Renal pelvis (tissue), 12 donors: ENCODE measurements at places on chromosomes 7 and 10. TPM values are rescaled to one million over a fixed set of nuclear protein-coding genes. Genes with fewer than 3 reads are reported as not detected.

GRCh38 chr7:29359482-29360093, 165.0 kb downstream of the CHN2 start:
- DNase-seq, result no peak

DNA sequence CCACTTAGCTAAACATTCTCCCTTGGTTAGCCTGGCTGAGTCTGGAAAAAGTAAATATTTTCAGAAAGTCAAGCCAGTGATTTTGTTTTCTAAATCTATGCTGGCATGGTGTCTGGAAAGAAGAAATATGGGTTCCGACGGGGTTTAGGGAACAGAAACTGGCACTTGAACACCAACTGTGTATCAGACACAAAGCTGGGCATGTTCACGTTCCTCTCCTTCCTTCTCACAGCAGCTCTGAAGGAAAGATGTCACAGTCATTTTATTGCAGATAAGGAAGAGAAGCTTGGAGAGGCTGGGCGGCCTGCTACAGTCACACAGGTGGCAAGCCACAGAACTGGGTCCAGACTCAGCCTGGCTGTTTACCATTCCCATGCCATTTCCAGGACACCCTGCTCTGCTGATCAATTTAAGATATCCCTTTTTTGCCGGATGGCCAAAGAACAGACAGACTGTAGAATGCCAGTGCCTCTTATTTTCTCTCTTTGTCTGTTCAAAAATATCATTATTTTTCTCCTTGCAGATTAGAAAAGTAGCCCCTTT, 118.8 kb downstream of the HERPUD2 start:
- no peak for DNase-seq

Gene TUBAL3
- 0.40 TPM for polyA plus RNA-seq

DNA sequence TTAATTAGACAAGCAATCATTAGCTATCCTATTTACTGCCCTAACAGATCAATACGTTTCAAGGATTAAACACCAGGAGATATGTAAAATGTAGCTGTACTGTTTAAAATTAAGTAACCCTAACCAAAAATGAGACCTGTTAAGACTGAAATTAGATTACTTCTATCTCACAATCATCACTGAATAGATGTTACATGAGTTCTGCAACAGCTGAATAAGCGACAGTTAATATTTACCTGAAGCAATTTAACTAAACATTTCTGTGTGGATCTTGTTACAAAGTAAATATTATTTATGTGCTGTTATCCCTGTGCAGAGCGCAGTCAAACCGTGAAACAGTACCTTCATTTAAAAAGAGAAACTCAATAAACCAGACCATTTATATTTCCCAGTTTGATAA, 122.5 kb downstream of the RELN start:
- peak; percentile 23 for DNase-seq

GRCh38 chr7:55171157-55171556, 152.3 kb downstream of the EGFR start:
- no peak for DNase-seq

DNA sequence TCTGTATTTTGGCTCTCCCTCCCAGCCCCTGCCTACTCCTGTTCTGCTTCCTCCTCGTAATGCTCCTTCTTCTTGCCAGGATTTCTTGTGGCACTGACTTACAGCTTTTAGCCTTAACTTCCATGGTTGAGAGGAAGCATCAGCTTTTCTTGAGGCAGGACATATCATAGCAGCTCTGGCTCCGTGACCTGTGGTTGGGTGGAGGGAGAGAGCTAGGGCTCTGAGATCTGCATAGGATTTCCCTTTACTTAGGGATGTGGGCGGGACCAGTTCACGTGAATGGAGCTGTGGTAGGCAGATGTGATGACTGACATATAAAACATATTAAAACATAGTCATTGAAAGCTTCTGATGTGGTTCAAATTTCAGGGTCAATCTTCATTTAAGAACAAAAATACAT, 10.6 kb upstream of the RAB11FIP2 start:
- no peak for DNase-seq
